Activated CD4-positive, alpha-beta T cell treated with anti-CD3 and anti-CD28 coated beads for 36 hours (primary cell): ENCODE measurements at places on chromosomes 13 and 19. TPM values are rescaled to one million over a fixed set of nuclear protein-coding genes. Genes with fewer than 3 reads are reported as not detected.

MEIS3 gene
- total RNA-seq: 0.28 TPM

MTUS2 gene
- 0.05 TPM for total RNA-seq

PIP5K1C gene
- 15.3 TPM for total RNA-seq

SACS gene
- 37.1 TPM for total RNA-seq

SLC25A23 gene
- total RNA-seq: 19.2 TPM

FPR3 gene
- total RNA-seq: not detected

PTH2 gene
- not detected for total RNA-seq

GRIK5 gene
- 1.7 TPM for total RNA-seq

PLPP2 gene
- total RNA-seq: 0.37 TPM

CAMSAP3 gene
- total RNA-seq: 0.50 TPM

MIA gene
- not detected for total RNA-seq

ADGRE1 gene
- total RNA-seq: 6.0 TPM

SKA3 gene
- 40.7 TPM for total RNA-seq

GRCh38 chr19:58498316-58499020, 13.3 kb downstream of the SLC27A5 start:
- H3K4me1 ChIP-seq: peaks cover 19% of the 10 kb centered on the region
- no peaks in the 10 kb centered on the region for H3K27me3 ChIP-seq
- peak overlapping the region; percentile 81 for H3K4me3 ChIP-seq
- peaks cover 3% of the 10 kb centered on the region for H3K36me3 ChIP-seq
- peak overlapping the region; percentile 95 for H3K27ac ChIP-seq

DNA sequence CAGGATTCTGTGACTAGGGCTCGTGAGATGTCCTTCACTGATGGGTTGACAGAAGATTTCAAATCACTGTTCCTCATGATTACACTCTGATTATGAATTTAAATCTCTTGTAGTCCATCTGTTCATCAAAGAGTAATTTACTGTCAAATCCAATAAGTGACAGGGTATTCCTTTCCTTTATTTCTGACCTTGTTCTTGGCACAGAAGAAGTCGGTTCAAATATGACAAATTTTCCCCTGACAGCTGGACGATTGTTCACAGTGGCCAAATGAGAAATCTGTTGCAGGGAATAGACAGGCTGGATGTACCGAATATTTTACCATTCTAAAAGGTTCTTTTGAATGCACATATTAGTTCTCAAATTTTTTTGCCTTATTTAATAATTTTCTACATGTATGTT, 767.3 kb upstream of the GPC6 start:
- H3K4me1 ChIP-seq: no peaks in the 10 kb centered on the region
- no peaks in the 10 kb centered on the region for H3K27me3 ChIP-seq
- no peak overlapping the region for H3K4me3 ChIP-seq
- H3K36me3 ChIP-seq: no peaks in the 10 kb centered on the region
- H3K27ac ChIP-seq: no peak overlapping the region

DNA sequence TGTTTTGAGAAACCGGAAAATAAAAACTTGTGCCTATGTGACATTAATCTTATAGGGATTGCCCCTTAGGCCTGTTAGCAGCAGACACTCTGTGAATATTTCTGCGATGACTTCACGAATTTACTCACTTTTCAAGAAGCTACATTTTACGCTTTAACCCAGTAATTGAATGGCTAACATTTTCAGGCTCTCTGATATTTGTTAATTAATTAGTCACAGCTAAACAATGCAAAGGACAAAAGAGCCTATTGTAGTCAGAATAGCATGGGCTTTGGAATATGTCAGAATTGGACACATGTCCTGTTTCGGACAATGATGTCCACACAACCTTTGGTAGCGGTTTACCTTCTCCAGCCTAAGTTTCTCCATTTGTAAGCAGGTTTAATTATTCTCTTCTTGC, 506.6 kb downstream of the EFNB2 start:
- no peak overlapping the region for H3K4me3 ChIP-seq
- H3K36me3 ChIP-seq: no peaks in the 10 kb centered on the region
- H3K27ac ChIP-seq: no peak overlapping the region

DNA sequence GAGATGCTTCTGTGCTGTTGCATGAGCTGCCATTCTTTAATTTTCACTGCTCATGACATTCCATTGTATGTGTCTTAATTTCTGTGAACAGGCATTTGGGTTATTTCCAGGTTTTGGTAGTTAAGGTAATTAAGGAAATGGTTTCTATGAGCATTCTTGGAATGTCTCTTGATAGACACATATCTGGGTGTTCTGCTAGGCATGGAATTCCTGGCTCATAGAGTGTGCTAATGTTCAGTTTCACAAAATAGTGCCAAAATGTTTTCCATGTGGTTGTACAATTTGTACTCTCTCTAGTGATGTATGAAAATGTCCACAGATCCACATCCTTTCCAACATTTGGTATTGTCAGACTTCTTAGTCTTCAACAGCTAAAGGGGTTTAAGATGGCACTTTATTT, 680.9 kb upstream of the SGCG start:
- no peak for DNase-seq
- H3K4me3 ChIP-seq: no peak overlapping the region
- H3K4me1 ChIP-seq: no peaks in the 10 kb centered on the region
- H3K27me3 ChIP-seq: peaks cover 4% of the 10 kb centered on the region

- H3K4me1 ChIP-seq: peaks cover 17% of the 10 kb centered on the region
- no peaks in the 10 kb centered on the region for H3K36me3 ChIP-seq
- peaks cover 28% of the 10 kb centered on the region for H3K27me3 ChIP-seq
- DNase-seq: no peak
- no peak overlapping the region for H3K4me3 ChIP-seq
- no peak overlapping the region for H3K27ac ChIP-seq
Measured at GRCh38 chr19:31370216-31370615, 21.0 kb upstream of the TSHZ3 start.

GRCh38 chr13:24668955-24669582, 11.1 kb upstream of the ATP12A start:
- no peak overlapping the region for H3K4me3 ChIP-seq
- no peak for DNase-seq
- peaks cover 7% of the 10 kb centered on the region for H3K27me3 ChIP-seq
- H3K27ac ChIP-seq: no peak overlapping the region
- peaks cover 9% of the 10 kb centered on the region for H3K4me1 ChIP-seq
- H3K36me3 ChIP-seq: no peaks in the 10 kb centered on the region

GRCh38 chr13:84032116-84032515, 149.8 kb upstream of the SLITRK1 start:
- H3K4me1 ChIP-seq: no peaks in the 10 kb centered on the region
- H3K4me3 ChIP-seq: no peak overlapping the region
- H3K27ac ChIP-seq: no peak overlapping the region
- H3K27me3 ChIP-seq: no peaks in the 10 kb centered on the region
- no peak for DNase-seq

DNA sequence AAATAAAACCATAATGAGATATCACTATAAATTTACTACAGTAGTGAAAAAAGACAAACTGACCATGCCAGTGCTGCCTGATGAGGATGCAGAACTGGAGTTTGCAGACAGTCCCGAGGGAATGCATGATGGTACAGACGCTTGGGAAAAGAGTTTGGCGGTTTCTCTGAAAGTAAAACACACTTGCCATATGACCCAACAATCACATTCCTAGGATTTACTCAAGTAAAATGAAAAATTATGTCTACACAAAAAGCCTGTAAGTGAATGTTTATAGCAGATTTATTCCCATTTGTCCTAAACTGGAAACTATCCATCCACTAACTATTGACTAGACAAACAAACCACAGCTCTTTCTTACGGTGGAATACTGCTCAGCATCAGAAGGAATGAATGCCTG, 271.0 kb downstream of the DNAJC15 start:
- H3K27me3 ChIP-seq: peaks cover 11% of the 10 kb centered on the region
- DNase-seq: no peak
- no peak overlapping the region for H3K4me3 ChIP-seq
- no peaks in the 10 kb centered on the region for H3K4me1 ChIP-seq
- no peak overlapping the region for H3K27ac ChIP-seq

- no peaks in the 10 kb centered on the region for H3K36me3 ChIP-seq
- no peak overlapping the region for H3K27ac ChIP-seq
- no peak overlapping the region for H3K4me3 ChIP-seq
- DNase-seq: no peak
- H3K27me3 ChIP-seq: no peaks in the 10 kb centered on the region
- H3K4me1 ChIP-seq: peaks cover 3% of the 10 kb centered on the region
Measured at GRCh38 chr13:80430561-80430960, 89.6 kb upstream of the SPRY2 start.

- H3K4me1 ChIP-seq: peaks cover 17% of the 10 kb centered on the region
- H3K27me3 ChIP-seq: no peaks in the 10 kb centered on the region
- DNase-seq: no peak
- no peak overlapping the region for H3K4me3 ChIP-seq
Measured at GRCh38 chr19:2018752-2019151, 3.2 kb upstream of the BTBD2 start.

DNA sequence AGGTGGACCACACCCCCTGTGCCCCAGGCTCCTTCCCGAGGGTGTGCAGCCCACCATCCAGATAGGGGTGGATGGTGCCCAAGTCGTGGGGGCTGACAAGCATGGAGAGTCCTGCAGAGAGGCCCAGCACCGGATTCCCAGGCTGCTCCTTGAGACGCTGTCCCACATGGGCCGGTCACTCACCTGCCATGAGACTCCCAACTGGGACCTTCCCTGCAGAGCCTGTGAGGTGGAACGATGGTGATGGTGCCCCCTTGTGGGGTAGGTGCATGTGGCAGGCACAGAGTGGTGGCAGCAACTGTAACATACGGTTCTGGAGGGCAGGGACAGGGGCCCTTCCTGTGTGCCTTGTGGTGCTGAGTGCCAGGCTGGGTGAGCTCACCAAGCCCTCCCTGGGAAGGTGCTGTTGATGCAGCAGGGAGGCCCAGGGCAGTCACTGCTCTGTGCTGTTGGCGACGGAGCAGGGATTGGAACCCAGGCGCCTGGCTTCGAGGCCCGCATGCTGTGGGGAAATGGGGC, 33.1 kb downstream of the PPP1R37 start:
- peaks cover 24% of the 10 kb centered on the region for H3K4me1 ChIP-seq
- DNase-seq: peak; percentile 87
- no peaks in the 10 kb centered on the region for H3K27me3 ChIP-seq
- H3K4me3 ChIP-seq: no peak overlapping the region
- H3K27ac ChIP-seq: no peak overlapping the region
- no peaks in the 10 kb centered on the region for H3K36me3 ChIP-seq

DNA sequence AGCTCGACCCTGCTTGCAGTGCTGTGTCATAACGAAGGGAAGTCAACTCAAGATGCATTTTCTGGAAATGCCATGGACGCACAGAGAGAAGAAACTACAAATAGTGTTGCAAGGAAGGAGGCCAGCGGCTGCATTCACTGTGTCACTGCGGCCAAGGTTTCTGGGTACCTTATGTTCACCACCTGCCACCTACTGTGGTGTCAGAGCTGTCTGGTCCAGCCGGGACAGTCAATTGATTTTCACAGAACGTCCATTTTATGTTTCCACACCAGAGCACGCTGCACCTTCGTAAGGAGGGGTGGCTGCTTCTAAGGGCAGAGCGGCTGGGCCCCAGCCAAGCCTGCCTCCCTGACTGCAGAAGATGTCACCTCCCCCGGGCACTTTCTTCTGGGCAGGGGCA, 17.7 kb downstream of the TSHZ3 start:
- peaks cover 3% of the 10 kb centered on the region for H3K4me1 ChIP-seq
- DNase-seq: no peak
- no peak overlapping the region for H3K27ac ChIP-seq
- H3K27me3 ChIP-seq: no peaks in the 10 kb centered on the region
- no peaks in the 10 kb centered on the region for H3K36me3 ChIP-seq

DNA sequence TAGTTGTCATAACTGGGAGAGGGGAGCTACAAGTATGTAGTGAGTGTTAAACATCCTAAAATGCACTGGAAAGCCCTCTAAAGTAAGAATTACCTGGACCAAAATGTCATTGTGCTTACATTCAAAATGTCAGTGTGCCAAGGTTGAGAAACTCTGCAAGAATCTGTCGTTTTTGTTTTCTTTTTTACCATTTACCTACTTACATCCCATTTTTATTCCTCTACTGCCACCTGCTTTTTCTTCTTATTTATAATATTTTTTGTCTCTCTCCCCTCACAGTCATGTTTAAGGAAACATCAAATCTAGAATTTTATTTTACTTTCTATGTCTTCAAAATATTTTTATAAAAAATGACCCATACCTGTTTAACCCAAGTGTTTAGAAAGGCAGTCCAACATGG, 226.4 kb downstream of the PCDH17 start:
- H3K27me3 ChIP-seq: no peaks in the 10 kb centered on the region
- no peaks in the 10 kb centered on the region for H3K36me3 ChIP-seq
- H3K4me3 ChIP-seq: no peak overlapping the region
- DNase-seq: no peak
- H3K27ac ChIP-seq: no peak overlapping the region

GRCh38 chr13:32002873-32003272, 28.7 kb upstream of the FRY start:
- no peaks in the 10 kb centered on the region for H3K36me3 ChIP-seq
- no peak overlapping the region for H3K27ac ChIP-seq
- DNase-seq: no peak
- no peaks in the 10 kb centered on the region for H3K4me1 ChIP-seq
- H3K4me3 ChIP-seq: no peak overlapping the region
- no peaks in the 10 kb centered on the region for H3K27me3 ChIP-seq

GRCh38 chr19:54282686-54283470, 2.0 kb upstream of the LILRB2 start:
- H3K27me3 ChIP-seq: peaks cover 37% of the 10 kb centered on the region
- H3K4me1 ChIP-seq: no peaks in the 10 kb centered on the region
- no peak overlapping the region for H3K27ac ChIP-seq
- no peak for DNase-seq
- H3K36me3 ChIP-seq: no peaks in the 10 kb centered on the region
- H3K4me3 ChIP-seq: no peak overlapping the region

- no peaks in the 10 kb centered on the region for H3K36me3 ChIP-seq
- DNase-seq: no peak
- no peak overlapping the region for H3K27ac ChIP-seq
- H3K4me3 ChIP-seq: no peak overlapping the region
Measured at GRCh38 chr19:44848812-44849447, 2.8 kb downstream of the NECTIN2 start.
